ENCODE measurements at places on chromosomes 16 and 17.

GRCh38 chr17:69773081-69773480 lies 301.9 kb upstream of the KCNJ16 start:
- no peak for DNase-seq

- DNase-seq = no peak
These were observed 7.3 kb upstream of the DPEP3 start for GRCh38 chr16:67987460-67988160.

DNA sequence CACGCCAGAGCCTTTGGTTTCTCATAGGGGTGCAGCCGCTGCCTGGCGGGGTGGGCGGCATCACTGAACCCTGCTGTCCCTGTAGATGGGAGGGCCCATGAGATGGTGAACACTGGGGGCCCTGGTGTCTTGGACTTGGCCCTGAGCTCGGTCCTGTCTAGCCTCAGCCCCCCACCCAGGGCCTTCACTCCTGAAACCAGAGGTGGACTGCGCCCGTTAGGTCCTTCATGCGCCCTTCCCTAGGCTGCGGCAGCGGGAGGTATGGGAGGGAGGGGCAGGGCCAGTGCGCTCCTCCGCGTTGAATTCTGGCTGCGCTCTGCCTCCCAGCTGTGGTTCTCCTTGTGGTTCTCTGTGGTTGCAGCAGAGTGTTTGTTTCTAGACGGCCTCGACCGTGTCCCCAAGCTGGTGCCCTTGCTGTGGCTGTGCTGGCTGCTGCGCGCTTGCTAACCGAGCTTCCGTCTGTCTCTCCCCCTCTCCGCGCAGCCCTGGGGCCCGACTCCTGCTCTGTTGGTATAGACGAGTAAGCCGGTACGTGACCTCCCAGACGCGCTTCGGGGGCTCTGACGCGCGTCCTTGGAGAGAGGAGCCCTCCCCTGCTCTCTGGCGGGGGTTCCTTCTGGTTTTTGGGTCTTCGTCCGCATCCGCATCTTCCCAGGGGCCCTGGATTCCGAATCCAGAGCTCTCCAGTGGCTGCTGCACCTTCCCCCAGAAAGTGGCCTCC lies 7.4 kb upstream of the NUDT16L1 start:
- no peak for DNase-seq

- no peak for DNase-seq
These were observed 84.1 kb downstream of the AIPL1 start for GRCh38 chr17:6350806-6351205.

DNA sequence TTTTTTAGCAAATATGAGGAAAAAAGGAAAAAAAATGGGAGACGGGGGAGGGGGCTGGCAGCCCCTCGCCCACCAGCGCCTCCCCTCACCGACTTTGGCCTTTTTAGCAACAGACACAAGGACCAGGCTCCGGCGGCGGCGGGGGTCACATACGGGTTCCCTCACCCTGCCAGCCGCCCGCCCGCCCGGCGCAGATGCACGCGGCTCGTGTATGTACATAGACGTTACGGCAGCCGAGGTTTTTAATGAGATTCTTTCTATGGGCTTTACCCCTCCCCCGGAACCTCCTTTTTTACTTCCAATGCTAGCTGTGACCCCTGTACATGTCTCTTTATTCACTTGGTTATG lies 1.2 kb upstream of the TMEM88 start:
- DNase-seq = no peak
